T-helper 2 cell (primary cell): ENCODE measurements at places on chromosomes 12 and 14.

DNA sequence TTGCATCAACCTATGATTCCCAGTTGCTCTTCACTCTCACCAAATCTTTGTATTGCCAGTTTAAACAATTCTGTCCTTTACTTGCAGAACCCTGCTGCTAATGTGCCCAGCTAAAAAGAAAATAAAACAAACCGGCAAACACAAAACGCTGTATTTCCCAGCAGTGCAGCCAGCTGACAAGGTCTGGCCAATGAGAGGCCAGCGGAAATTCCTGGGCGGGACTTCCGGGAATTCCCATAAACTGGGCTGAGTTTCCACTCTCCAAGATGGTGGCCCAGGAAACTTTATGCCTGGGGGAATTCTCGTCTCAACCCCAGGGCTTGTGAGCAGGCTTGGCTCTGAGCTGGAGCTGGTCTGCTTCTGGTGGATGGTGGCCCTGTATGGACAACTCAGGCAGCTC is 807.3 kb upstream of the TMEM132C start:
- DNase-seq: no peak

GRCh38 chr12:53252349-53252916 is 15.7 kb upstream of the ESPL1 start:
- DNase-seq: no peak

GRCh38 chr12:22325218-22325617 is 9.3 kb downstream of the ST8SIA1 start:
- no peak for DNase-seq

DNA sequence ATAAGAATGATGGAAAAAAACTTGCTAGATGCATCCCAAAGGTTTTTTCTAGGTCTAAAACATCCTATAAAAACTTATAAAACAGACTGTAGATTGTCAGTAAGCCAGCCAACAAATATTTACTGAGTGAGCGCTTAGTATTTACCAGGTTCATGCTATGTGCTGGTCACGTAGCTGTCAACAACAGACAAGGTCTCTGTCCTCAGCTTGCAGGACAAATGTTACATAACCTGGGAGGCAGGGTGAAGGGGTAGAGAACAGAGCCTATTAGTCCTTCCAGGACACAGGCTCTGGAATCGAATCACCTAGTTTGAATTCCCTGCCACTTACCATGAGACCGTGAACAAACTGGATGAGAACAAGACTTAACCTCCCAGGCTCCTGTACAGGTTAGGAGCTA is 6.4 kb downstream of the NFYB start:
- DNase-seq: no peak

DNA sequence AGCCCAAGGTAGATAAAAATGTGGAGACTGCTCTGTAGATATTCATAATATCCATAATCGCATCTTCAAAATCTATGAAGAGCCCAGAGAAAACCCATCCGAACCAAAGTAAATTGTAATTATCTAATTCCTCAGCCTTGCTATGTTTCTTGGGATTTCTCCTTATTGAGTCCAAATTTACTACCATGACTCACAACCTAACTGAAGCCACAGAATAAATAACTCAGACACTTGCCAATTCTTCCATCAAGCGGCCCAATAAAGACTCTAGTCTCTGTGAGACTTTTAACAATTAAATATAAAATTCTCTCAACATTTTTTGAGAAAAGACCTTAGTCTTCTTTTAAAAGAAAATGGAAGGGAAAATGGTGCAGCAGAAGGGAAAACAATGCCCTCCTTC is 409.8 kb downstream of the DAD1 start:
- no peak for DNase-seq

DNA sequence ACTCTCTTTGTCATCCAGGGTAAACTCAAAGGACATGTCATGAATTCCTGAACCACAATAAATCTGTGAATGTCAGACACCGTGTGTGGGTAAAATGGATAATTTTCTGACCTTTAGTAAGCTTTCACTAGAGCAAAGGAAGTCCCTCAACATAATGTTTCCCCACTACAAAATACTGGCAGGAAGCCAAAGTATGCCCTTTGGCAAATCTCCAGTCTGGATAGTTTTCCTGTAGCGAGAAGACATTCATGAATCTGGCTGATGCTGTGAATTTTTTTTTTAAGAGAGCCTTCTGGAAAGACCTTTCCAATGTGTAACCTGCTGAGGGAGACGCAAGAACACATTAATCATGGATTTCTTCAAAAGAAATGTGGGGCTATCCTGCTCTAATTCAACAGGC is 389.6 kb upstream of the DDHD1 start:
- no peak for DNase-seq

DNA sequence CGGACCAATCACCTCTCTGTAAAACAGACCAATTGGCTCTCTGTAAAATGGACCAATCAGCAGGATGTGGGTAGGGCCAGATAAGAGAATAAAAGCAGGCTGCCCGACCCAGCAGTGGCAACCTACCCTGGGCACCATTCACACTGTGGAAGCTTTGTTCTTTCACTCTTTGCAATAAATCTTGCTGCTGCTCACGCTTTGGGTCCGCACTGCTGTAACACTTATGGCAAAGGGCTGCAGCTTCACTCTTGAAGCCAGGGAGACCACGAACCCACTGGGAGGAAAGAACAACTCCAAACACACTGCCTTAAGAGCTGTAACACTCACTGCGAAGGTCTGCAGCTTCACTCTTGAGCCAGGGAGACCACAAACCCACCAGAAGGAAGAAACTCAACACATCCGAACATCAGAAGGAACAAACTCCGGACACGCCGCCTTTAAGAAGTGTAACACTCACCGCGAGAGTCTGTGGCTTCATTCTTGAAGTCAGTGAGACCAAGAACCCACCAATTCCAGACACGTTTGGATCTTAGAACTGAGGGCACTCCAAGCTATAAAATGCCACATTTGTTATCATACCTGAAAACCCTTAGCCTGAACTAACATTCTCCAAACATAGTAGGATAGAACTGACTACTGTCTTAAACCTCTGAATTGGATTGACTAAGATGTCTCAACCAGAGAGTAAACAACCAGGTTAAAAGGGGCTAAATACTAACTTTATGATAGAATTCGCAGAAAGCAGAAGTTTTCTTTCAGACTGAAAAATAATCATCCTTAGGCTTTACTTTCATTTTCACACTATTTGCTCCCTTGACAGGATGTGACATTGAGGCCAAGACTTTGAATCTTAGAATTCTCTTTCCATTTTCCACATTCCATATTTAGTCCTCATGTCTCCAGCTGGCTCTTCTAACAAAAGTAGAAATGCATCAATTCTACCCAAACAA is 33.6 kb downstream of the CDKL1 start:
- DNase-seq: no peak

- DNase-seq: no peak
These were observed 70.5 kb downstream of the TMX1 start for GRCh38 chr14:51310505-51310944.

- no peak for DNase-seq
These were observed 427.7 kb downstream of the FUT8 start for GRCh38 chr14:65840118-65840751.

GRCh38 chr12:67241482-67241881 is 27.7 kb upstream of the CAND1 start:
- DNase-seq: no peak

DNA sequence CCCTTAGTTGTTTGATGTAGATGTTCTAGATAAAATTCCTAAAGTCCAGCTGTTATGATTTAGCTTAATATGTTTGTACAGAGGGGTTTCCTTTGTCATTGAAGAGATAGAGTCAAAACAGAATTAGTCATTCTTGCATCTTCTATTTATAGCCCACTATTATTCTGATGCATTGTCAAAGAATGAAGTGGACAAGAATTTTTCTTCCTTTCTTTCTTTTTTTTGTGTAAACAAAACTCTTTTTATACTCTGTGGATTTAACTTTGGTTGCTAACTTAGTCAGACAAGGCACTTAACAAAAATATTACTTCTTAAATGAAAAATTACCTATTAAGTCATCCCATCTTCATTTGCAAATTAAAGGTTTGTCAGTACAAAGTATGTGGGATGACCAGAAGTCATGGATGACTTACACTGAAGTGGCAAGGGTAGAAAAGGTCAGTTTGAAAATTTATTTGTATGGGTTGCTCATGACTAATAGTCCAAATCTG is 215.6 kb upstream of the DDHD1 start:
- DNase-seq: no peak

- no peak for DNase-seq
These were observed 26.2 kb downstream of the KITLG start for GRCh38 chr12:88553941-88554658.

DNA sequence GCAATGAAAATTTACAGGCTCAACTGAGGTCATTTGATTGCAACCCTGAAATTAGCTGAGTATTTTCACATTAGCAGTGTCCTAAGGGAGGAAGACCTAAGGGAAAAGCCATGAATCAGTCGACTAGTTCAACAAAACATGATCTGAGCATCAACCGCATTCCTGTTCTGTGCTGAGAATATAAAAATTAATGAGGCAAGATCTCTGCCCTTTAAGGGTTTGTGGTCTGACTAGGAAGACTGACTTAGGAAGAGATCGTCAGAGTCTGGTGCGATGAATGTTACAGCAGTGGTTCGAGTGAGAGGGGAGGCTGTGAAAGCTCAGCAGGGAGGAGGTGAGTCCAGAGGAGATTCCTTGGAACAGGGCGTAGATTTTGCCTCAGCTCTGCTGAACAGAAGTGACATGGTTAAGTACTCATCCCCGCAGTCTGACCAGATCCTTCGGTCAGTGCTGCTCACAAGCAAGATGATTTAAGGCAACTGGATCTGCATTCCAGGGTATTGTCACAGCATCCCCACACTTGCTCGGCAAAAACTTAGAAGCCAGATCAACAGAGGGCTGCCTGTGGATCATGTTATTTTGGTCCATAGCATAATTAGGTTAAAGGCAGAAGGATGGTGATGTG is 49.6 kb downstream of the BMAL2 start:
- no peak for DNase-seq

GRCh38 chr14:102424520-102424919 is 61.8 kb downstream of the TECPR2 start:
- DNase-seq: no peak

DNA sequence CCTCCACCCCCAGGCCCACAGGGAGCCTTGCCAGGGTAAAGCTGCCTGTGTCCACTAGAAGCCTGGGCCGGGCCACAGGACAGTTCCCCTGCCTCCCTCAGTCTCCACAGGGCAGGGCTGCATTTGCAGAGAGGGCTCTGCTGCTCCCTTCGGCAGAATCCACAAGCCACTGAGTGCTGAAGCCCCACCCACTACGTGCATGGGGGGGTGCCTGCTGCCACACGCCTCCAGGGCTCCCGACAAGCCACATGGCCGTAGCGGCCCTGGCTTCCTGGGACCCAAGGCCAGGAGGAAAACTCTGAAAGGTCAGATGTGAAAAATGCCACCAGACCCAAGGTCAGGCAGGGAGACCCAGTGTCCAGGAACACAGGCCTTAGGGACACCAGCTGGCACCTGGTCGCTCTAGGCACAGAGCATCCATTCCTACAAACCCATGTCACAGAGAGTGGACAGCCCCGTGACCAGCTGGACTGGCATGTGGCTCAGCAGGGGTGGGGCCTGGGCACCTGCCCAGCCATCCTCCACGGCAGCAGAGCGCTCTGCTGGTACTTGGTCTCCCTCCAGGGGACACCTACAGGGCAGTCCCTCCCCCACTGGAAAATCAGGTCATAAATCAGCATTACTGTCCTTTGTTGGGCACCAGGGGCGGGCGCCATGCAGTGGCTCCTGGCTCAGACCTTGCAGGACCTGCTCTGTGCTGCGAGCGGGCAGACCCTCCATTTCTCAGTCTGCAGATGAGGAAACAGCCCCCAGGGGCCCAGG is 42.9 kb downstream of the CCDC85C start:
- DNase-seq: no peak

DNA sequence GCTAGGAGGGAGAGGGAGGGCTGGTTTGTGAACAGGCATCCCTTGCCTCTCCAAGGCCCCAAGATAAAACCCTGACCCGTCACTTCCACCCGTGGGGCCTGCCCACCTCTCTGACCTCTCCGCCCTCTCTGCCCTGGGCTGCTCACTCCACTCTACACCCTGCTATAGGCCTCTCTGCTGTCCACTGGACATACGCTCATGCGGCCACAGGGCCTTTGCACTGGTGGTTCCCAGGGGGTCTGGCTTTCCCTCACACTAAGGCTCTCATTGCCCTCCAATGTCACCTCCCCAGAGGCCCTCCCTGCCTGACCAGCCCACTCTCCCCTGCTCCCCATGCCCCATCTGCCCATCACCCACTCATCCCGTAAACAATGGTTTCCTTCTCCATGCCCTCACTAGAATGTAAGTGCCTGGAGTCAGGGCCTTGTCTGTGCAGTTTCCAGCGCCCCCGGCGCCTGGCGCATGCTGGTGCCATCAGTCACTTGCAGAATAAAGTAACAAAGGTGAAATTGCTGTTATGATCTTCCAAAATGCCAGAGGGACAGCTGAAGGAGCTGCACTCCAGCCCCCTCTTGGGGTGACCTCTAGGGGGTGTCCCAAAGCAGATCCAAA is 73.6 kb downstream of the RFLNA start:
- DNase-seq: no peak

GRCh38 chr12:70756118-70756517 is 118.9 kb upstream of the PTPRB start:
- no peak for DNase-seq

- DNase-seq: no peak
These were observed 862 bp downstream of the CRIP2 start for GRCh38 chr14:105475269-105476096.

DNA sequence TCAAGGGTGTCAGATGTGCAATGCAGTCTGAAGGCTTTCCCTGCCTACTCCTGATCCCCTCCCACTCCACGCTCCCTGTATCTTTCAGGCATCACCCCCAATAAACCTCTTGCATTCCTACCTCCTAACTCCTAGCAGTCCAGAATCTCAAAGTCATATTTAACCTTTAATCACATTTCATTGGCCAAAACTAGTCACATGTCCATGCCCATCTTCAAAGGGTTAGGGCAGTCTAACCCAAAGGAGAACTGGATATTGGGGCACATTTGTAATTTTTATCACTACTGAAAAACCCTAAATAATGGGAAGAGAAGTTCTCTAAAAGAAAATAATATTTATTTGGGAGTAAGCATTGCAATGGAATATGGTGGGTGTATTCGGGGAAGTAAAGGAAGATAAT is 5.4 kb upstream of the C12orf75 start:
- no peak for DNase-seq

DNA sequence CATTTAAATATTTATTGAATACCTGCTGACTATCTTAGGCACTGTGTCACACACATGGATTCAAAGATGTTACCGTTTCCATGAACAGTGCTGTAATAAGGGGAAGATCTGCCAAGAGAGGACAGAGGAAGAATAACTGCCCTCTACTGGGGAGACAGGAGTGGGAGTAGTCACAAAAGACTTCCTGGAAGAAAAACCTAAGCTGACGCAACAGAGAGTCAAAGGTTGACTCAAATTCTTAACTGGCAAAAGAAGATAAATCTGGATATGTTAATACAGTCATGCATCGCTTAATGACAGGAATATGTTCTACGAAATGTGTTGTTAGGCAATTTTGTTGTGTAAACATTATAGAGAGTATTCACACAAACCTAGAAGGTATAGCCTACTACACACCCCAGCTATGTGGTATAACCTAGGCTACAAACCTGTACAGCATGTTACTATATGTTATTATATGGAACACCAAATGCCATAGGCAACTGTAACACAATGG is 51.5 kb downstream of the DCAF5 start:
- DNase-seq: no peak

GRCh38 chr14:93184391-93185348 is at the start of the genes LYSET and MOAP1:
Gene LYSET (plus strand): TSS chr14:93185317. CDS start chr14:93185406, 89 bp downstream.
Gene MOAP1 (minus strand): TSS chr14:93184897. CDS start chr14:93184242, 655 bp downstream.
- DNase-seq: peak; percentile 98
